ENCODE measurements at places on chromosomes 11 and 22.
A peak's percentile ranks its signal among the peaks of the same experiment; 100 is the strongest.

DNA sequence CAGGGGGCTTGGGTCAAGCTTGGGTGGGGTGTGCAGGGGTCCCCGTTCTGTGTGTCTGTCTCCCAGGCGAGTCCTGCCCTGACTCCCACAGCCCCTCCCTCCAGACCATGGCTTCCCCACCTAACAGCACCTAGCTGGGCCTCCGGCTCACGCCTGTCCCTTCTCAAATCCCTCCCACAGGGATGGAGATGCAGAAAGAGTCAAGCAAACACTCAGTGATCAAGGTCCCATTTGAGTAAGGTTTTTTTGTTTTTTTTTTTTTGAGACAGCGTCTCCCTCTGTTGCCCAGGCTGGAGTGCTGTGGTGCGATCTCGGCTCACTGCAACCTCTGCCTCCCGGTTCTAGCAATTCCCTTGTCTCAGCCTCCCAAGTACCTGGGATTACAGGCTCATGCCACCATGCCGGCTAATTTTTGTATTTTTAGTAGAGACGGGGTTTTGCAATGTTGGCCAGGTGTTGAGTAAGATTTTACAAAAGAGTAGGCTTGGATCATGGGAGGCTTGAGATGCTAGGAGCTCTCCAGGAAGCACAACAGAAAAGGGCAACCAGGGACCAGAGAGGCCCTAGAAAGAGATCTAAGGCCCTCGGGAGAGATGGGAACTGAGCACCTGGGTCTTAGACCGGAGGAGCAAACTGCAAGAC is 5.7 kb downstream of the APOBEC3D start:
- DNase-seq = no peak

GRCh38 chr22:36323182-36323854 is 64.4 kb downstream of the MYH9 start:
- no peak for DNase-seq

DNA sequence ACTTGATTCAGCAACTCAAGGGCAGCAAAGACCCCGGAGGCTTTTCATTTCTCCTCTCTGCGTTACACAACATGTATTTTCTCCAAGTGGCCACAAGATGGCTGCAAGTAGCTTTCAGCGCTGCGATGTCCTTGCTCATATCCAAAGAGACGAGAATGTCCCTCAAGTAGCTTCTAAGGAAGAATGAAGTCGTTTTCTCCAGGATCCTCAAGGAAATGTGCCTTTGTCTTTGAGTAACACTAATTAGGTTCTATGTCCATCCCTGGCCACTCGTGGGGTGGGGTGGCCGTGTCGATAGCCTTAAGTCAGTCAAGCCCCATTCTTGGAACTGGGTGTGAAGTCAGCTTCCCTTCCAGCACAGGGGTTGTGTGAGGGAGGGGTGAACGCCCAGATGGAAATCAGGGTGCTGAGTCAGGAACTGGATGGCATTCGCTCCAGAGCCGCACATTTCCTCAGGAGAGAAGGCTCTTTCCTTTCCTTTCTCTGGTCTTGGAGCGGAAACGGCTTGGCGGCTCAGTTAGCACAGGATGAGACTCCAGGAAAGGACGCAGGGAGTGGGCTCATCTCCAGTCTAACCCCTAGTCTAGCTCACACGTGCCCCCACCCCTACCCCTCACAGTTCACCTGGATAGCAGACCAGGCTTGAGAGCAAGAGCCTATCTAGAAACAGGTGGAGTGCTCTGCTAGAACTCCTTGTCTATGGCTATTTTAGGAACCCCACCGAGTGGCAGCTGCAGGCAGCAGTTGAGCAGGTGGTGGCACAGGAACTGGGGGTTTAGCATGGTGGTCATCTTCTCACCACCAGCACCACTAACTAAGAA is 44.3 kb downstream of the NNMT start:
- DNase-seq = no peak

DNA sequence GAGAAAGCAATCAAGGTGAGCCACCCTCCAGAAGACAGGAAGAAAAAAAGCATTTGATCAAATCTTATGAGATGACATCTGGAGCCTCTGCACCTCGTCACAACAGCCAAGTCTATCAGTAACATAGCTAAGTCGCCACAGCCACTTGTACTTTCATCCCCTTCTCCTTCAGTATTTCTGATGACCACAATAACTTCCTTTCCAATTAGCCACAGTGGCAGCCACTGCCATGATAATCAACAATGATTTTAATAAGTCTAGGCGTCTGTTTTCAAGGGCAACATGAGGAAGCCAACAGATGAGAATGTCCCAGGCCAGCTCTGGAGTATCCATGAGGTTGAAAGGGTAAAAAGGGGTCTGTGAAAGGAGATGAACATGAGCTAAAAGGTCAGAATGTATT is 29.9 kb downstream of the RBFOX2 start:
- no peak for DNase-seq

DNA sequence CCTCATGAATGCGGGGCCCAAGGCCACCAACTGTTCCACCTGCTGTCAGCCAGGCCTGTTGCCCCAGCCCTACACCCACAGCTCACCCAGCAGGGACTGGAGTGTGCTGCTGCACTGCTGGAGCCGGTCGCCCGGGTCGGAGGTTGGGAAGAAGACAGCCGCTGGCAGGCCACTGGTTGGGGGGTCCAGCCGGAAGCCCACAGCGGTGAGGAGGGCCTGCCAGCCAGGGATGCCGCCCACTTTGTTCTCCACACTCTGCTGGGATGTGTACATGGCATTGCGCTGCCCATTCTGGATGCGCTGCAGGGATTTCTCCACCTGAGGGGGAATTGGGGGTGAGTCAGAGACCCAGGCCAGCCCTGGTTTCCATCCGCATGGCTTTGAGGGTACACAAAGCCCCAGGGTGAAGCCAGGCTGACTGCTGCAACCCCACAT is 74.2 kb upstream of the PITPNB start:
- no peak for DNase-seq

DNA sequence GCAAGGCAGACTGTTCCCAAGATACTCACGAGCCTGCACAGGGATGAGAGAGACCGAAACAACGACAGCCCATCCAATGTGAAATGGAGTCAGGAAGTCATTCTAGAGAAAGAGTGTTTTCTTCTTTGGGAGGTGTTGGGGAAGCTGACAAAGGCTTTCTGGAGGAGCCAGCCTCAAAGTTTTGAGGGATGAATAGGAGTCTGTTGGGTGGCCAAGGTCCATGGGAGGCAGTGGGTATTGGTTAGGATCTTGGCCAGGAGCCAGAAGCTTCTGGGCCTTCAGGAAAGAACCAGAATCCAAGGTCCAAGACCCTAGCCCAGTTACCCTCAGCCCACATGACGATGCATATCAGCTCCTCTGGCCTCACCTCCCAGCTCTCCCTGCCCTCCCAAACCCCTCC is 59.9 kb upstream of the SHISAL1 start:
- DNase-seq = no peak

DNA sequence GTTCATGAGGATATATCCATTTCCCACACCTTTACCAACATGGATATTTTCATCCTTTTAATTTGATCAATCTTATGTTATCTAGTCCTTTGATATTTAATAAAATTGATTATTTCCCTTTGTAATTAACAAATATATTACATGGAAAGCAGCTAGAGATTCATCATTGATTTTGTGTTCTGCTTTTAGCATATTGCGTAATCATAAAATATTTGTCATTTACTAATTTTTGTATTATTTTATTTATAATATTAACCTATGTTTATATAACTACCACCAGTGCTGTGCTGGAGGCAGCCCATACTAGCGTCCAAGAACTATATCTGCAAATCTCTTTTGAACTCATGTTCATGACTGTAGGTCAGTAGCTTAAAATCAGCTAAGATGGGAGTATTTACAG is 4.7 kb downstream of the OR8U1 start:
- DNase-seq = no peak

GRCh38 chr22:39472570-39473556 is 16.1 kb downstream of the MGAT3 start:
- no peak for DNase-seq

DNA sequence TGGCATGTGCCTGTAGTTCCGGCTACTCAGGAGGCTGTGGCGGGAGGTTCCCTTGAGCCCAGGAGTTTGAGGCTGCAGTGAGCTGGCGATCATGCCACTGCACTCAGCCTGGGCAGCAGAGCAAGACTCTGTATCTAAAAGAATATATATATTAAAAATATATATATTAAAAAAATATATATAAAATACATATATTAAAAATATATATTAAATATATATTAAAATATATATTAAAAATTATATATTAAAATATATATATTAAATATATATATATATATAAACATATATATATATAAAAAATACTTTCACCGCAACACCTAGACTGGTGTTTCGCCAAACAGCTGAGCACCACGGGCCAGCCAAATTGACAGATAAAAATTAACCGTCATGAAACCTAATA is 8.8 kb downstream of the TTC38 start:
- DNase-seq = no peak

GRCh38 chr11:65217441-65218423 is 36.0 kb downstream of the CAPN1 start:
- DNase-seq = no peak

- DNase-seq = no peak
These were observed 2.4 kb downstream of the MYRF start for GRCh38 chr11:61754534-61755482.

- DNase-seq = no peak
These were observed 353.2 kb upstream of the API5 start for GRCh38 chr11:42958635-42959034.

DNA sequence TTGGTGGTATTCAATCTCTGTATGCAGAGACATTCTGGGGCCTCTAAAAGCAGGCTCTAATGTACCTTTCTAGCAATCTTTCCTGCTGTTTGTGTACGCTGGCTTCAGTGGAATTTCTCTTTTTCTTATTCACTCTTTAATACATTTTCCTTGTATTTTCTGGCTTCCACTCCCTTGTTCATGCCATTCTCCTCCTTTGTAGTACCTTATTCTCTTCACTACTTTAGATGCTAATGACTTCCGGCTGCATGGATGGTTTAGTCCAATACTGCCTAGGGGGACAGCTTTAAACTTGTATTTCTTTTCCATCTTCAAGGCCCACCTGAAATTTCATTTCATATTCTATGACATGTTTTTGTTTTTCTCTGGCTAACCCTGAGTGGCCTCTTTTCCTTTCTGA is 40.2 kb downstream of the DDX10 start:
- DNase-seq = no peak

- DNase-seq = no peak
These were observed 47.1 kb downstream of the ZNRF3 start for GRCh38 chr22:28930357-28931007.

DNA sequence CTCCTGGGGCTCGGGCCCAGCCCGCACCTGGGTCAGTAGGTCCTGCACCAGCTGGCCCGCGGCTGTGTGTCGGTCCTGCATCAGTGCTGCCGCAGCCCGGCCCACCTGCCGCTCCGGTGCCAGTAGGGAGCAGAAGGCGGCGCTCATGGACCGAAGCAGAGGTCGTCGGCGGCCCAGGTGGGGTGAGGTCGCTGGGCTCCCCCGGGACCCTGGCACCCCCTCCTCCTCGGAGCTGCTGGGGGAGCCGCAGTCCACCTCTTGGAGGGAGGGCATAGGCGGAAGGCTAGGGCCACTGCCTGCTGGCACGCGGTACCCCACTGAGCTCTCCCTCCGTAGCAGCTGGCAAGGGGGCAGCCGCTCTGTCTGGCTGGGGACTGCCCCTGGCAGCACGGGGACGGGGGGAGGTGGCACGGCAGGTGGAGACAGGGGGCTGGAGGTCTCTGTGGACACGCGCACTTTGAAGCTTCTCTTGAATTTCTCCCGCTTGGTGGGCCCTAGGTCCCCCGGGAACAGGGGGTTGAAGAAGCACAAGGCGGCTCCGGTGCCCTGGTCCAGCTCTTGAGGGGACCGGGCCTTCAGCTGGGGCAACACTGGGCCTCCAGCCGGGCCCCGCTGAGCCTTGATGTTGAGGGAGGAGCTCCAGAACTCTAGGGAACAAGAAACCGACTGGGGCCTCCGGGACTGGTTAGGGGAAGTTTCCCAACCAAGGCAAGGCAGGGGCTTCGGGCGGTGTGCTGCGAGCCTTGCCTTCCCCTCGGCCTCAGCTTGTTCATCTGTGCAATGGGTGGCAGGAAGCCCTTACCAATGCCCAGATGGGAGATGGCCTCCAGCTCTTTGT is 1.4 kb downstream of the RIN1 start:
- no peak for DNase-seq

- no peak for DNase-seq
These were observed 1514.8 kb downstream of the TBC1D22A start for GRCh38 chr22:48276994-48277867.

- no peak for DNase-seq
These were observed 86.6 kb downstream of the RTL6 start for GRCh38 chr22:44411226-44412135.

GRCh38 chr22:42326801-42327200 is 56.3 kb upstream of the TCF20 start:
- DNase-seq = no peak

GRCh38 chr11:108253176-108253575 is 30.3 kb downstream of the ATM start:
- no peak for DNase-seq

DNA sequence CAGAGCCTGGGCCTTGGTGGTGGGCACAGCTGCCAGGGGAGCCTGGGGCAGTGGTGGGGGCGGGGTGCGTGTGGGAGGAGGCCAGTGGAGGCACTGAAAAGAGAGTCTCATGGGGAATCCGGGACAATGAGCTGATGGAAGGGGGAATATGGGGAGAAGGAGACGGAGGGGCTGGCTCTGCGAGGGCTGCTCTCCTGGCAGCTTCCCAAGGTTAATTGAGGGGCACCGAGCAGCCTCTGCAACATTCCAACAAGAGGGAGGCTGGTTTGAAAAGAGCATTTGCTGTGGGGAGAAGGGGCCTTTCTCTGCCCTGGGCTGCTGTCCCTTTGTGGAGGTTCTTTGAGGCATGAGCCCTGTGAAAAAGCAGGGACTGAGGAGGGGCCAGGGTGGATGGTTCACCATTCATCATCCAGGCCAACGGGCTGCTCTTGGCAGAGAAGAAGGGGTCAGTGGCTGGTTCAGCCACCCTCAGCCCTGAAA is 9.4 kb upstream of the IGSF9B start:
- no peak for DNase-seq

GRCh38 chr11:62505059-62505439 is 41.6 kb downstream of the AHNAK start:
- no peak for DNase-seq

- DNase-seq = no peak
These were observed 43.6 kb downstream of the TSPAN18 start for GRCh38 chr11:44770401-44770800.

DNA sequence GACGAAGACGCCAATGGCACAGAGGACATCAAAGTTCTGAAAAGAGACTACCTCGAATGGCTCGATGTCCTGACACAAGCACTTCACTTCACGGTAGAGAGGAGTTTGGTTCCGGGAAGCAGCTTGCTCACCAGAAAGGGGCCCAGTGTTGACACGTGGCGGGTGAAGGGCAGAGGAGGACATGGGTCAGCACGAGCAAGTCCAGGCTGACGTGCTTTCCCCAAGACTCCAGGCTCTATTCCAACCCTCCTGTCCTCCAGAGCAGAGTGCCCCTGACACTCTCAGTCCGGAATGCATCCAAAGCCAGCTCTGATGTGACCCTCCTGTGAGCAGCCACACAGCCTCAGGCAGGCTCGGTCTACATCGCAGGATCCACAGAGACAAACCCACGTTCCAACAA is 77.5 kb upstream of the BID start:
- no peak for DNase-seq

- no peak for DNase-seq
These were observed 755.2 kb downstream of the METTL15 start for GRCh38 chr11:28863422-28863821.

- peak; percentile 64 for DNase-seq
These were observed 67.3 kb upstream of the NUP50 start for GRCh38 chr22:45096256-45096907.

- DNase-seq = no peak
These were observed 3.1 kb upstream of the ZBTB16 start for GRCh38 chr11:114056409-114056808.

GRCh38 chr11:109432105-109432504 is 10.1 kb downstream of the C11orf87 start:
- DNase-seq = no peak
